Activated effector memory CD4-positive, alpha-beta T cell treated with Interleukin-2 at 50 U/mL for 16 hours (primary cell): ENCODE measurements at places on chromosomes 5 and 9.

- no peak for DNase-seq
These were observed 298.4 kb upstream of the PRDM9 start for GRCh38 chr5:23208959-23209431.

- DNase-seq = no peak
These were observed 25.0 kb upstream of the FREM1 start for GRCh38 chr9:14935106-14935751.

GRCh38 chr5:75023368-75024159 lies 28.8 kb downstream of the GCNT4 start:
- DNase-seq = peak; percentile 6

DNA sequence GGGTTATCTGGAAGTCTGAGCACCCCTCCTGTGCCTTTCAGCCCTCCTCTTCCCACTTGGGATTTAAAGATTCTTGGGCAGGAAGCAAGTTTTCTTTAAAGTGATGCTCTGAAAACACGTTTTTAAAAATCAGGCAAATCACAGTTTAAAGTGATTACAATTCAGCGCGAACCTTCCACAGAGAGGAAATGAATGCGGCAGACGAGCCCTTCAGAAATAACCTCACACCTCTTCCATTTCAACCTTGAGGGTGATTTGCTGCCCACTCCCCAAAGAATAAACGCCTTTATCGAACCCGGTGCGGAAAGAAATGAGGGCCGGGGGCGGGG lies 2.3 kb upstream of the EFNA5 start:
- no peak for DNase-seq
